ENCODE measurements at places on chromosomes 16 and 17.

DNA sequence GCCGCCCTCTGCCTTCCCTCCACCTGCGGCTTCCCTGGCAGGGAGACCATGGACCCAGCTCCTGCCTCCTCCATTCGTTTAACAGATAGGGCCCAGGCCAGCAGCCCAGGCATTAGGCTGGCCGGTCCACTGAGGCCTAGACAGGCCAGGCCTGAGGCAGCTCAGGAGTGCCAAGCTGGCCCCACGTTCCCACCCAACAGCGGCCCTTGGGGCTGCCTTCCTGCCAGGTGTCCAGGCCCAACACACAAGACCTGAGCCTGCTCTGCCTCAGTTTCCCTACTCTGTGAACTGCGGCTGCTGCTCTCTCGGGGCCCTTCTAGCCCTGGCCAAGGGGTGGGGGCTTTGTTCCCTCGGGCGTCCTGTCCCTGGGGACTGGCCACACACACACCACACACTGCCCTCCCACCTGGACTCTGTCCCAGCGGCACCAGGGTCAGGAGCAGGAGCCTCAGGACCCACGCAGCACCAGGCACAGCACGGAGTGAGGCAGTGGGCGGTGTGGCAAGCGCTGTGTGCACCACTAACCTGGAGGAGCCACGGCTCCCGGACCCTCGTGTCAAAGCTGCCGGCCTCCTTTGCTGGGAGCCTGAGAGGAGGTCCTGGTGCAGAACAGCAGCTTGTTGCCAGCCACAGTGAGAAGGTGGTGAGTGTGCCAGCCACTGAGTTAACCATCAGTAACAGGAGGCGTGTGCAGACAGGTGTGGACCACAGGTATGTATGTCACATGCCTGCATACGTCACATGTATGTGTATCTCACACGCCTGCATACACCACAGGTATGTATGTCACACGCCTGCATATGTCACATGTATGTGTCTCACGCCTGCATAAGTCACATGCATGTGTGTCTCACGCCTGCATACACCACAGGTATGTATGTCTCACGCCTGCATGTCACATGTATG is 14.6 kb upstream of the CDH15 start:
- no peak for DNase-seq

- no peak for DNase-seq
Measured at GRCh38 chr17:31060791-31061550, 33.8 kb upstream of the NF1 start.

- DNase-seq, result no peak
Measured at GRCh38 chr17:80248001-80248893, 12.4 kb upstream of the RNF213 start.

DNA sequence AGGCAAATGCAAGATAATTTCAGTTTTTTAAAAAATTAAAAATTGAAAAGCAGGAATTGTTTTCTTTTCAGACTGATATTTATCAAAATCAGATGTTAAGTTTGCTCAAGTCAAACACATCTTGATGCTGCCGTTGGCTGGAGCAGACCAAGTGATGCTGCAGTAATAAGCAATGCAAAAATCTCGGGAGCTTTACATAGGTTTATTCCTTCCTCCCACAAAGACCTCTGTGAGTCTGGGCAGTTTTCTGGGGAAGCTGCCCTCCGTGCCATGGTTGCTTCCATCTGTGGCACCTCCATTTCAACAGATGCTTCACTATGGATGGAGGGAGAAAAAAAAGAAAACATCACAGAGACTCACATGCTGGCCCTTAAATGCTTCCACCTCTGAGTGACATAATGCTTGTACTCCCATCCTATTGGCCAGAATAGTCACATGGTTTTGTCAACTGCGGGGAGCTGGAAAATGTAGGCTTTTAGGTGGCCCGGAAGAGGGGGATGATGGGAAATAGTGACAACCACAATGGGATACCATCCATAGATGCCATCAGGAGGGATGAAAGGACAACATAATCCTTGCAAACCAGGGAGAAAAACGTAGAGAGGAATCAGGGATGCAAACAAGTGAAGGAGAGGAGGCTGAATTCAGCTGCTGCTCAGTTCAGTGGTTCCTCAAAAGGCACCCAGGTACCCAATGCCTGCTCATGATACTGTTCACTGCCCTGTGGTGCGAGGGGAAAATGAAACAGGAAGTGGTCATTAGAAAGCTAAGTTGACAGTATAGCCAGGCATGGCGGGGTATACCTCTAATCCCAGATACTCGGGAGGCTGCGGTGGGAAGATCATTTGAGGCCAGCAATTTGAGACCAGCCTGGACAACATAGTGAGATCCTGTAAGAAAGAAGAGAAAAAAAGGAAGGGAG is 13.5 kb upstream of the ERCC4 start:
- no peak for DNase-seq

- DNase-seq, result no peak
Measured at GRCh38 chr17:44439168-44439567, 49.7 kb upstream of the ITGA2B start.
